ENCODE measurements at places on chromosomes 7 and 10.

DNA sequence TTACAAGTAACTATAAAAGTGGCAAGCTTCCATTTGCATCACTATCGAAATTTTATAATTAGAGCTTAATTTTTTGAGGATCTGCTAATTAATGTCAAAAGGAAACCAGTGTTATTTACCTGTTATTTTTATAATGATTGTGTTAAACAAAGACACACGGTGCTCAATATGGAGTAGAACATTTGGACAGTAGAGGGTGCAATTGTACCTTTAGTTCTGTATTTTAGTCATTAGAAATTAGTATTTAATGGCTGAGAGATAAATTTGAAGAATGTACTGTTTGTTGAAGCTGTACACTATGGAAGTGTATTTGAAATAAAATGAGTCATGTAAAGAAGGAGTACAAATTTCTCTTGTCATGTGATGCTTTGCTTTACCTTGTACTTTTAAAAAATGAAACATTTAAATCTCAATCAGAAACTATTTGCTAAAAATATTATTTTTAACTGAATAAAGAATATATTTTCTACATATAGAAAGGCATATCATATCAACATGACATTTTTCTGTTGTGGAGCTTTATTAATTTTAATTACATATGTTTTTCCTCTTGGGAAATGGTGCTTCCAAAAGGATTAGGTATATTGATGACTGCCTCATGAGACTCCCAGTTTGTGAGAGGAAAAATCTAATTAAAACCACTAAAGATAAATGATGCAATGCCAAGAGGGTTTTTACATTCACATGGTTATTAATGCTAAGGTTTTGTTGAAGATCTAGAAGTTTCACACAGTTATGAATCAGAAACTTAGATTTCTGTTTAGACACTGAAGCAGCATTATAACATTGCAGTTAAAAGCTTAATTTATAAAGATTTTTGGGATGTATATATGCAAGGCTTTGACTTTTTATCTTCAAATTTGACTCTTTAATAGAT is 10.4 kb upstream of the PRKG1 start:
- peak; percentile 59 for DNase-seq

DNA sequence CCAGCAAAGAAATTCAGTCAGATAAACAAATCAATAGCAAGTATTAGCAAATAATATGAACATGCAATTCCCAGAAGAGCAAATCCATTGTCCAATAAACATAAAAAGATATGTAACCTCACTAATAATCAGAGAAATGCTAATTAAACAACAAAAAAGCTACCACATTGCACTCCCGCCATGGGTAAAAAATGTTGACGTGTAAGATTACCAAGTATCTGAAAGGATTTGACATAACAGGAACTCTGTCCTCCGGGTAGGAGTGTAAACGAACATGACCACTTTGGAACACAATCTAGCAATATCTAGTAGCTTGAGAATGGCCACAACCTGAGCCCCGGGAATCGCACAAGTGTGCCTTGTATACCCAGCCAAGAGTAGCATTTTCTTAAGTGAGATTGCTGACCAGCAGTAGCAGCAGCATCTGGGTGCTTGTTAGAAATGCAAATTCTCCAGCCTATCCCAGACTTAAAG is 31.6 kb downstream of the DYDC1 start:
- DNase-seq: no peak

- DNase-seq: no peak
Measured at GRCh38 chr7:28318101-28318762, 94.1 kb upstream of the CREB5 start.

DNA sequence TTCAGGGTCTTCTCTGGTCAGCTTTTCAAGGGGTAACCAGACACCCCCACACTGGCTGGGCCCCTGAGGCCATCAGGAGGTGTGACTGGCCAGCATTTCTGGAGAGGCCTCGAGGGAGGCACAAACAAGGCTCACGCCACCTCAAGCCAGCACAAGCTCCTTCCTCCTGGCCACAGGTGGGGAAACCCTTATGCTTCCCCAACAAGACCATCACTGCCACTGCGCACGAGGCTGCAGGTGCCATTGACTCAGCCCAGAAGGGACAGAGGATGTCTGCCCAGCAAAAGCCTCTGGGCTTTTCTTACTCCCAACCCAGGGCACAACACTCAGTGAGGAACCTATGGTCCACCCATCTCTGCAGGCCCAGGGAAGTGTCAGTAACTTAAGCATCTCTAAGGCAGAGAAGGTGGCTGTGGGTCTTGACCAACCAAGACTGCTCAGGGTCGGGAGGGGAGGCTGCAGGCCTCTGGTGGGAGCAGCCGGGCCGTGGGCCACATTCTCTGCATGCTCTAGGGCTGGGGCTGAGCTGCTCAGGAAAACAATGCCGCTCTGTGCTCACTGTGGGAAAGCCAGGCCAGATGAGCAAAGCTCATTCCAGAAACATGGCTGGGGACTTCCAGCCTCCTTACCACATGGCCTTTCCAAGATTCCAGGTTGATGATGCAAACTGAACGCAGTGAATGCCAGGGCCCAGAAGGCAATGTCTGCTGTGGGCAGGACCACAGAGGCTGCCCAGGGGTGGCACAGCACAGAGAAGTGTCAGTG is 24.2 kb upstream of the RASSF4 start:
- DNase-seq: peak; percentile 98

- DNase-seq: no peak
Measured at GRCh38 chr7:94237417-94237816, 157.3 kb upstream of the COL1A2 start.
